ENCODE measurements at places on chromosomes 1 and 21.

- DNase-seq, result no peak
Measured at GRCh38 chr1:173717238-173717637, 2.5 kb downstream of the KLHL20 start.

DNA sequence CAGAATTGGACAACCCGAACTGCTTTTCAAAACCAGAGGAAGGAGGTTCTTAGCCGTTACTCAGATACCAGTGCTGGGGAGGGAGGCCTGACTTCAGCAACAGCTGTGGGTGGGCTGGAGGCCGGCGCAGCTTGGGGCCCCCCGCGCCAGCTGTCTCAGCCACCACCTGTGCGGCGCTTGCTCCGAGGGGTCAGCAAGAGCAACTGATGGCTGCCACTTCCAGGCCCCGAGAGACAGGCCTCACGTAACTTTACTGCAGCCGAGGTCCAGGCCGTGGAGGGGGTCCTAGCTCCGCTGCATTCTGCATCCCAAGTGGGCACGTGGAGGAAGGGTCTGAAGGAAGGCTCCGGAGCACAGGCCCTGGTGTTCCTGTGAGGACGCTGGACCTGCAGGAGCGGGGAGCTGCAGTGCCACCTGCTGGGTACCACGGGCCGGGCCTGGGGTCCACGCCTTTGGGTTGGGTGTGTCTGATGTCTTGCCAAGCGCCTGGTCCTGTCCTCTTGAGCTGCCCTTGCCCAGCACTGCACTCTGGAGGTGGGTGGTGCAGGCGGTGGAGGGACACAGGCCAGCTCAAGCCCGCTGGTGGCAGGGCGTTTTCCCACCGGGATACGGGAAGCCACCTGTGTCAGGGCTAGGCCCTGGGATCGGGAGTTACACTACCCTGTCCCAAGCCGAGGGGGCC lies 9.8 kb downstream of the THAP3 start:
- DNase-seq, result no peak

DNA sequence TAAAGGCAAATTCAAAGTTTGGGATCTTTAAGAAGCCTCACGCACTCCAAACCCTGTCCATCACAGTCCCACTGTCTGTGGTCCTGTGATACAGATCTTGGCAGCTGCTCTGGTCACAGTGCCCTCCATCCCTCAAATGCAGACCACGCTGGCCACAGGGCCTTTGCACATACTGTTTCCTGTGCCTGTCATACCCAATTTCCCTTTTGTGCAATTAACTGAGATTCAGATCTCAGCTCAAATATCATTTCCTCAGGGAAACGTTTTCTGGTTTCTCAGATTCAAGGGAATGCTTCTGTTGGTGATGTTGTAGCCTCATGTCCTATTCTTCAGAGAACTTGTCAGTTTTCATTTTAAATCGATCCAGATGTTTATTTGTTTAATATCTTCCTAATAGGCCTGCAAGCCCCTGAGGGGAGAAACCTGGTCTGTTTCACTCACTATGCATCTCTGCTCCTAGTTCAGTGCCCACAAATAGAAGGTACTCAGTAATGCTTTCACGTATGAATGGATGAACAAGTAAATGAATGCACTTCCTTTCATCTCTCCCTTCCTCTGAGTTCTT lies 24.2 kb upstream of the GRIK3 start:
- DNase-seq, result no peak

DNA sequence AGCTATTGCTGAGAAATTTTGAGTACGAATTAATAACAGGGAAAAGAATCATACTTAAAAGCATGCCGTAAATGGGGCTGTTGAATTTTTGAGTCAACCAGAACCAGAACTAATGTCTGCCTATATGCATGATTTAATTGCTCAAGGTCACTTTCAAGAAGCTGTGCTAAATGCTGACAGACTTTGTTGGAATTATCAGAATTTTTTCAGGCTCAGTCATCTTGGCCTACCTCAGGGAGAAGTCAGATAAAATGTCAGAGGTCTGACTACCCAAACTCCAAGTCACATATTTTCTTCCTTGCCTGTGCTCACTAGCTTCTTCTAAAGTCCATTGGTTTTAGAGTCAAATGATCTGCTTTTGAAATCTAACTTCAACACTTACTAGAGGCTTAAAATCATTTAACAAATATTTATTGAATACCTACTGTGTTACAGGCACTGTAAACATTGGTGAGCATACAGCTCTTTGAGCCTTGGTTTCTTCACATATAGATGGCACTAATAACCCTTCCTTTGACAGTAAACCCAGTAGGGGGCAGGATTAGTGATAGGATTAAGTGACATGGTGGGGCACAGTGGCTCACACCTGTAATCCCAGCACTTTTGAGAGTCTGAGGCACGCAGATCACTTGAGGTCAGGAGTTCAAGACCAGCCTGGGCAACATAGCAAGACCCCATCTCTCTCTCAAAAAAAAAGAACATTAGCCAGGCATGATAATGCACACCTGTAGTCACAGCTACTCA lies 121.2 kb upstream of the SLC44A3 start:
- DNase-seq, result no peak

GRCh38 chr1:48947761-48948537 lies 171.3 kb upstream of the BEND5 start:
- DNase-seq, result no peak

Measured in T1000 (cell line).